ENCODE measurements at places on chromosomes 11 and 22.

DNA sequence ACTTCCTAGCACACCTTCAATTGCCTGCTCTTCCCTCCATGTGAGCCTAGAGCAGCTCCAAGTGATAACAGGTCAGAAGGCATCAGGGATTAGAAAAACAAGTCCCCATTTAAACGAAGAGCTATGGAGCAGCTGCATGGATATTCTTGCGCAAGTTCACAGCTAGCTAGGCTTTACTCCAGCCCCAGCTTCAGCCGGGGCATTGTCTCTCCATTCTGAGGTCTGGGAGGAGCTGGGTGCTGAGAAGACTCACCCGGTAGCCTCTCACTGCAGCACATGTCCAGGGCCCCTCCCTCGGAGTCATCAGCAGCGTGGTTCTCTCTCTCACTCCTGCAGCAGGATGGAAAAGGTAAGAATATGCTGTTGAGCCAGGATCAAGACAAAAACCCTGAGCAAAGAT lies 26.0 kb downstream of the PTPN5 start:
- no peak for DNase-seq

- no peak for DNase-seq
Observed at GRCh38 chr11:134609361-134610115, 197.5 kb upstream of the B3GAT1 start.

- peak; percentile 48 for DNase-seq
Observed at GRCh38 chr11:116199182-116199581, 573.6 kb downstream of the BUD13 start.

DNA sequence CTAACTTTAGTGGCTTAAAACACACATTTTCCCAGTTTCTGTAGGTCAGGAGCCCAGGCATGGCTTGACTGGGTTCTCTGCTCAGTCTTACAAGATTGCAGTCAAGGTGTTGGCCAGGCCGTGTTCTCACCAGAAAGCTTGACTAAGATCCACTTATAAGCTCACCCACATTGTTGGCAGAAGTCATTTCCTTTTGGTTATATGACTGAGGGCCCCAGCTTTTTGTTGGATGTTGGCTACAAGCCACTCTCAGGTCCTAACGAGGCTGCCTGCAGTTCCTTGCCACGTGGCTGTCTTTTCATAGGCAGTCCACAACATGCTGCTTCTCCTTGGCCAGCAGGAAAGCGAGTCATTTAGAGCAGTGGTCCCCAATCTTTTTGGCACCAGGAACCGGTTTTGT lies 79.3 kb upstream of the CRTAM start:
- DNase-seq: no peak

GRCh38 chr11:34028425-34028824 lies 23.1 kb upstream of the CAPRIN1 start:
- DNase-seq: no peak

DNA sequence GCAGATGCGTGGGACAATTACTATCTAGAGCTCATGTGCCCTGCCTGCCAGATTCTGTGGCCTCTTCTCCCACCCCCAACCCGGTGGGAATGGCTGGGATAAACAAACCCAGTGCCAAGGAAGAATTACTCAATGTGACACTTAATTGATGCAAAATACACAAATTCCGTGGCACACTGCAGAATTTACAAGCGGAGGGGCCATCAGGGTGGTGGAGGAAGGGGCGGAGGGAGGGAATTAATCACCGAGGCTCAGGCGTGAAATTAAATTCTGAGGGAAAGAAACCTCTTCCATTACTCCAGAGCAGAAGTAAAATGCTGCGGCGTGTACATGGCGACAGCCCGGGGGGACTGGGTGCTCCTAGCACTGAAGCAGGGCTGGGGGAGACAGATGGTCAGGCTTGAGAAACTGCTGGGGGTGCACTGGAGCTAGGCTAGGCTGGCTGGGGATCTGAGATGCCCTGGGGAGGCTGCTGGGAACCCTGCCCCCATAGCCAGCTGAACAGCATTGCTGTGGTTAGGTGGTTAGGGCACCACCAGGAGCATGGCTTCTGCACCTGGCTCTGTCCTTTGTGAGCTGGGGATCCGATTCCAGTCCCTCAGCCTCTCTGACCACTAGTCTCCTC lies 200.6 kb downstream of the CEP164 start:
- peak; percentile 86 for DNase-seq

DNA sequence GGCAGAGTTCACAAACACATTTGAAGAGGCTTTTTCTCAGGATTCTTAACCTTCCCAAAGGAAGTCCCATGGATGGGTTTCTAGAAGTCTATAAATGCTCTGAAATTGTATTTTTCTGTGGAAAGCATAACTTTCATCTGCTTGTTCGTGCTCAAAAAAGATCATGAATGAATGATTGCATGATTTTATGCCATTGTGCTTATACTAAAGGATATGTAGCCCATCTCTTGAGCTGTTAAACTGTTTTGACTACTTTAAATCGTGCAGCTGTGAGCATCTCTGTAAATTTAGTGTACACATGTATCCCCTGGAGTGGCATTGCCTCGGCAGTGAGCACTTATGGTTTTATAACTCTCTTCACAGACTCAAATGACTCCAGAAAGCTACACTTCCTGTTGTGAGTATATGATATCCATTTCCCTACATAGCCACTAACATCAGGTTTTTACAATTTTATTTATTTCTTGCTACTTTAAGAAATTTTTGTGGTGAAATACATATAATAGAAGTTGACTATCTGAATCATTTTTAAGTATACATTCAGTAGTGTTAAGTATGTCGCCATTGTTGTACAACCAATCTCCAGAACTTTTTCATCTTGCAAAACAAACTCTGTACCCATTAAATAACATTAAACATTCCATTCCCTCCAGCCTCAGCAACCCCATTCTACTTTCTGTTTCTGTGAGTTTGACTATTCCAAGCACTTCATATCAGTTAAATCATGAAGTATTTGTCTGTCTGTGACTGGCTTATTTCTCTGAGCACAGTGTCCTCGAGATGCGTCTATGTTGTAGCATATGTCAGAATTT lies 8.0 kb downstream of the NEAT1 start:
- no peak for DNase-seq

DNA sequence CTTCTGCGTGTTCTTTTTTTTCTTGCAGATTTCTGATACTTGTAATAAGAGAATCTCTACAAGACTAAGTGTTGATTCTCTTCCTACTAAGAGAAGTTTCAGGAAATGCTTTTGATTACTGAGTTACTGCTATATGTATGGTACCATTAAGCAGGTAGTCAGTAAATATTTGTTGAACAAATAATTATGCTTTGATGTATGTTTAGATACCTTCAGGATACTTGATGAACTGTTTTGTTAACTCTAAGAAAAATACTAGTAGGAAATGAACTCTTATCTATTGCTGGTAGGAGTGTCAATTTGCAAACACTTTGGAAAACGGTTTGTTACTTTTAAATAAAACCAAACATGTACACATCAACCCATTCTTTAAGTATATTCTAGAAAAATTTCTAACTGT lies 90.6 kb downstream of the TMEM135 start:
- DNase-seq: no peak

DNA sequence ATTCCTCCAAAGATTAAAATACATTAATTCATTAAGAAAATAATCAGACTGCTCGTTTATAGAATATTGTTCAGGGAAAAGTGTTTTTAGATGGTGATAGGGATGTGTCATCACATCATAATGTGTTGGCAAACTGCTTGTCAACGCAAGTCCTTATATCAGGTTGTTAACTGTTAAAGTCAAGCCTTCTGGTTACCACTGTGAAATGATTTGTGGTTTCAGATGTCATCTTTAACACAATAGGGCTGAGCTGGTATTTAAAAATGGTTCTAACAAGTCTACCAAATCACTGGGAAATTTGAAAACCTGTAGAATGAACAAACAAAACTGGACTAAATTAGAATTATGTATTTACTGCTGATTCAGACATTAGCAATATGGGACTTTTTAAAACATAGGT lies 2.4 kb upstream of the MMP13 start:
- no peak for DNase-seq

- DNase-seq: no peak
Observed at GRCh38 chr11:121437018-121437685, 15.0 kb upstream of the SORL1 start.

- no peak for DNase-seq
Observed at GRCh38 chr11:13338427-13339069, 61.0 kb downstream of the BMAL1 start.

Measured in NCI-H2107 (cell line).